ENCODE measurements at places on chromosomes 16 and 17.

DNA sequence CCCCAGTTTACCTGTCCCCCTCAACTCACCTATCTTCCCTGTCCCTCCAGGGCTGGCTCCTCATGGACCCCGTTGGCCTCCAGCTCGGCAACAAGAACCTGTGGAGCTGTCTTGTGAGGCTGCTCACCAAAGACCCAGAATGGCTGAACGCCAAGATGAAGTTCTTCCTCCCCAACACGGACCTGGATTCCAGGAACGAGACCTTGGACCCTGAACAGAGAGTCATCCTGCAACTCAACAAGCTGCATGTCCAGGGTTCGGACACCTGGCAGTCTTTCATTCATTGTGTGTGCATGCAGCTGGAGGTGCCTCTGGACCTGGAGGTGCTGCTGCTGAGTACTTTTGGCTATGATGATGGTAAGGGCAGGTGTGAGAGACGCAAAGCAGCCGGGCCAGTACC is 31.3 kb downstream of the NLRC5 start:
- DNase-seq, result no peak

GRCh38 chr17:284676-285355 is 67.8 kb downstream of the RPH3AL start:
- no peak for DNase-seq

DNA sequence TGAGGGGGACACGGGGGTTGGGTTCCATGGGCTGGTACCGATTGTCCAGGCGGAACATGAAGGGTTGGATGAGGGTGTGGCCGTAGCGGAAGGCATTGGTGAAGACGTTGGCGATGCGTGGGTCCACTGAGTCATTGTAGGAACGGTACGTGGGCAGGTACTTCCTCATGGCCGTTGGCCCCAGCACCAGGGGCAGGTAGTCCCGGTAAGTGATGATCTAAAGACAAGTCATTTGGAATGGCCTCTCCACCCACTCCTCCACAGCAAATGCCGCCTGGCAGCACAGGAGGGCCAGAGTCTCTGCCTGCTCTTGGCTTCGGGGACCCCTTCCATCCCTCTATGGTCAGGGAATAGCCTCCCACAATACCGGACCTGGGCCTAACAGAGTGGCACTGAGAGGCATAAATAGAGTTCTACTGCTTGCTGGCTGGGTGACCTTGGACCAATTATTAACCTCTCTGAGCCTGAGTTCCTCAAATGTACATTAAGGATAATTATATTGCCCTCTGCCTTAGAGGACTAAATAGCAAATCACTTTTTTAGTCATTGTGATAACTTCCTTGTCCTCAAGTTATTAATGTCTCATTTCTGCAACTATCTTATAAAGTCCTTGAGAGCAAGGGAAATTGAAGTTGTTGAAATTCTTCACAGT is 7.2 kb downstream of the MPO start:
- no peak for DNase-seq

GRCh38 chr16:86286991-86287663 is 223.2 kb upstream of the FOXF1 start:
- DNase-seq, result no peak

GRCh38 chr16:1990351-1991134 is 773 bp downstream of the SYNGR3 start:
- DNase-seq, result no peak

DNA sequence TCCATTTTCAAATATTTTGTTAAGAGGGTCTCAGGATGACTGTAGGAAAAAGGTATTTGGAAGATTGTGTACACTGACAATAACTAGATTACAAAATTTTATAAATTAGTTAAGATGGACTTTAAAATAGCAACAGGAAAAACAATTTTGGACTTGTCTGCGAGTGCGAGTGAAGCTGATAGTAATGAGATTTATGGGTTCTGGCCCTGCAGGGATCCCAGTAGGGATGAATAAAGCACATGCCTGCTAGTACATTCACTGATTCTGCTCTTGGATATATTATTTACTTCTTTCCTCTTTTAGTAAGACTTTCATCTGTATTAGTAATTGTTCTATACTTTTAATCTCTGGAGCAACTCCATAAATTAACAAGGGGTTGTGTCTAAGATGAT is 28.2 kb downstream of the PRKCA start:
- no peak for DNase-seq

DNA sequence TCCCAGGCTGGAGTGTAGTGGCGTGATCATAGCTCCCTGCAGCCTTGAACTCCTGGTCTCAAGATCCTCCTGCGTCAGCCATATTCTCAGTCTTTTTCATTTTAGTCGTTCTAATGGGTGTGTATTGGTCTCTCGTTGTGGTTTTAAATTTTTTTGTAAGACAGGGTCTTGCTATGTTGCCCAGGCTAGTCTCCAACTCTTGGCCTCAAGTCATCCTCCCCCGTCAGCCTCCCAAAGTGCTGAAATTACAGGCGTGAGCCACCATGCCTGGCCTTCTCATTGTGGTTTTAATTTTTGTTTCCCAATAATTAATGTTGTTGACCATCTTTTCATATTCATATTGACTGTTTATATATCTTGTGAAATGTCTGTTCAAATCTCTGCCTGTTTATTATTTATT is 8.6 kb downstream of the TMEM94 start:
- no peak for DNase-seq

DNA sequence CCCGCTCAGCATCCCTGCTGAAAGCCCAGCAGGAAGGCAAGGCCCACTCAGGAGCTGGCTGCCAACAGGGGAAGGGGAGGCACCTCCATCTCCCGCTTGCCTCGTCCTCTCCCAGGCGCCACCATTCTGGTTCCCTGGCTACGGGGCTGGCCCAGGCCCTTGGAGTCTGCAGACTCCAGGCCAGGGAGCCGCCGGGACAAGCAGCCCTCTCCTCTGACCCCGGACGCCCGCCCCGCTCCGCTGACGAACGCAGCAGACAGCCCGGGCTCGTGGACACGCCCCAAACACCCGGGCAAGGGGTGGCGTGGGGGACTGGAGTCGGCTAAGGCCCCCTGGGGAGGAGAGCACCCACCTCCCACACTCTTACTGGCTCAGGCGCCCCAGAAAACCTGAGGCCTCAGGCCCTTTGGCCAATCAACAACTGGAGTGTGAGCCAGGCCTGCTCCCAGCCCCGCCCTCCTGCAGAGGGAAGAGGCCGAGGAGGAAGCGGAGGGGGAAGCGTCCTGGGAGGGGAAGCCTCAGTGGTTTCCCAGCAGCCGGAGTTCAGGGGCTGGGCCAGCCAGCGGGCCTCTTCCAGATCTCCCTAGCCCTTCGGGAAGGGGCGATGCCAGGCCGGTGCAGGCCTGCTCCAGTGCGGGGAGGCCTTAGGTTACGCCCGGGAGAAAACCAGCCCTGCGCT is 4.2 kb downstream of the MNT start:
- no peak for DNase-seq

- DNase-seq, result no peak
These were observed 944 bp upstream of the WFIKKN1 start for GRCh38 chr16:629833-630248.

DNA sequence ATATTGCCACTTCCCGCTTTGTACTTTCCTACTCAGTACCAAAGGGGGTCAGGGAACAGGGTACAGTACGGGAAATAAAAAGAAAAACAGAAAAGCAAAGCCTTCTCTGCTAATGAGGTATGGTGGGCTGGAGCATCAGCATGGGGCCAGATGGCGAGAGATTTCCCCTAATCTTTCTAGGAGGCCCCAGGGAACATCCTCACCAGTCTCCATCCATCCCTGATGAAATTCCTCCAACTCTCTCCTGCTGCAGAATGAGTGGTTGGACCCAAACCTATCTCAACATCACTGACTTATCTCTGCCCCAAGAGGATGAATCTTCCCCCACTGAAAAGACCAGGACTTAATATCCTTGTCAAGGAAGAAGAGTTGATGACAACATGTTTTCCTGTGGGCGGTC is 185.6 kb downstream of the C16orf78 start:
- DNase-seq, result no peak

- DNase-seq, result no peak
These were observed 19.9 kb upstream of the RSL1D1 start for GRCh38 chr16:11871193-11871592.

DNA sequence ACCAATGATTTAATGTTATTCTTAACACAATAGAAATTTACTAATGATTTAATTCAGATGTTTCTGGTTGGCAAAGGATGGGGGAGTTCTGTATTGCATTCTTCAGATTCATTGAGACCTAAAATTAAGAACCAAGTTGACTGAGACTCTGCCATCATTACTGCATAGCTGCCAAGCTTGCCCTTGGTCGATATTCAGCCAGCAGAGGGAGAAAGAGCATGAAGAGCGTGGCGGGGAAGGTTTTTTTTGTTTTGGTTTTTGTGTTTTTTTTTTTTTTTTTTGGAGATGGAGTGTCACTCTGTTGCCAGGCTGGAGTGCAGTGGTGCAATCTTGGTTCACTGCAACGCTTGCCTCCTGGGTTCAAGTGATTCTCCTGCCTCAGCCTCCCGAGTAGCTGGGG is 659.4 kb upstream of the EEF2KMT start:
- no peak for DNase-seq

GRCh38 chr16:860891-861290 is 60.4 kb upstream of the GNG13 start:
- no peak for DNase-seq

- no peak for DNase-seq
These were observed 262.3 kb upstream of the AXIN2 start for GRCh38 chr17:65823713-65824112.

DNA sequence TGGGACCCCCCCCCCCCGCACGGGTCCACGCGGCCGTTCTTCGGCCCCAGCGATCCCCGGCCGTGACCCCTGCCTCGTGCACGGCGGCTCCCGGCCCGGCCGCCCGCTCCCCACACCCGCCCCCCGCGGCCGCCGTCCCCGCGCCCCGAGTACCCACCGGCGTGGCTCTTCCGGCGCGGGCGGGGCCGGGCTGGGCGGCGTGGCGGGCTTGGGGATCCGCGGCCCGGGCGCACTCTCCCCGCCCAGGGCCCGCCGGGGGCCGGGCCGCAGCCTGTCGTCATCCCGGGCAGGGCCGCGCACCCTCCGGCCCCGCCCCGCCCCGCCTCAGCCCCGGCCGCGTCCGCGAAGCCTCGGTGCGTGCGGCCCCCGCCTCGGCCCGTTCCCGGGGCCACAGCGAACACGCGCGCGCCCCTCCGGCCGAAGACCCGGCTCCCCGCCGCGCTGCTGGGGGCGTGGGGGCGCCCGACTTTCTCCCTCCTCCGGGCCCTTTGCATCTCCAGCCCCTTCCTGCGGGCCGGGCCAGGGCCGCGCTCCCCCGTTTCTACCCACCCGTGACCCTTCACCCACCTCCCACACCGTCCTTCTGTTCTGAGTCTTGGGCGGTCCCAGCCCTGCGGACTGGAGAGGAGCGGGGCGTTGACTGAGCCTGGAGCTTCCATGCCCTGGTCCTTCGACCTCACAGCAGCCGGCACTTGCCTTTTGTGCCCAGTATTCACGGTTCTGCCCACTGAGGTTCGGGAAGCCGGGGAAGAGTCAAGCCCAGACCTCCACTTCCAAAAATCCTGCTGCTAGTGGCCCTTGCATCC is 840 bp downstream of the MYO1C start:
- DNase-seq, result no peak

DNA sequence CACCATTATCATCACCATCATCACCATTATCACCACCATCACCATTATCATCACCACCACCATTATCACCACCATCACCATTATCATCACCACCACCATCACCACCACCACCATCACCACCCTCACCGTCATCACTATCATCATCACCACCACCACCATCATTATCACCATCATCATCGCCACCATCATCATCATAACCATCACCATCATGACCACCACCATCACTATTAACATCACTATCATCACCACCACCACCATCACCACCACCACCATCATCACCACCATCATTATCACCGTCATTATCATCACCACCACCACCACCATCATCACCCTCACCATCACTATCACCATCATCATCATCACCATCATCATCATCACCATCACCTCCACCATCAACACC is 9.1 kb downstream of the FOXL1 start:
- DNase-seq, result no peak

DNA sequence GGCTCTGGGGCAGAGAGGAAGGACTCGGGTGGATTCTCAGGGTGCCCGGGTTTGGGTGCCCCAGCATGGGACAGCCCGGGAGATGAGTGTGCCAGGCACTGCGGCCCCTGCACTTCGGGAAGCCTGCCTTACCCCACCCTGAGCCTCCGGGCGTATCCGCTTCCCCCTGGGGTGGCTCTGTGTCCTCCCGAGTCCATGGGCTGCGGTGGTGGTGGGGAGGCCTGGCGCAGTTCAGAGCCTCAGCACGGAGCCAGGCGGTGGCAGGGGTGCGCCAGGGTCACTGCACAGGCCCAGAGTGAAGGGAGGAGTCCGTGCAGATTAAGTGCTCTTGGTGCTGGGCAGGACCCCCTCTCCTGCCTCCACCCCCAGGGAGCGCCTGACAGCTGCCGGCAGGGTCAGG is 20.7 kb downstream of the MYBBP1A start:
- DNase-seq, result no peak

DNA sequence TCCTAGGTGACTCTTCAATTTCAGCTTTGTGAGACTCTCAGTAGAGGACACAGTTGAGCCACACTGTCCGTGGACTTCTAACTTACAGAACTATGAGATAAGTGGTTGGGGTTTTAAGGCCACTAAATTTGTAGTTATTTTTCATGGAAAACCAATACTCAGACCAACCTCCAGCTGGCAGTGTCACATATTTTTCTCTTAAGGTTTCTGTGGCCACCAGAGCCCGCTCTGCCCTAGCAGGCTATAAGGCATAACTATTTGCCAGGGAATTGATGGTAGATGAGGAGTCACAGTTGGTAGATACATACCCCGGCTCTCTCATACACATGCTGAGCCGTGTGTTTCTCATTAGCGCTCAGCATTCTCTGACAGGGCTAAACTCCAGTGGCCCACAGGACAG is 336.8 kb upstream of the MON1B start:
- DNase-seq, result no peak

DNA sequence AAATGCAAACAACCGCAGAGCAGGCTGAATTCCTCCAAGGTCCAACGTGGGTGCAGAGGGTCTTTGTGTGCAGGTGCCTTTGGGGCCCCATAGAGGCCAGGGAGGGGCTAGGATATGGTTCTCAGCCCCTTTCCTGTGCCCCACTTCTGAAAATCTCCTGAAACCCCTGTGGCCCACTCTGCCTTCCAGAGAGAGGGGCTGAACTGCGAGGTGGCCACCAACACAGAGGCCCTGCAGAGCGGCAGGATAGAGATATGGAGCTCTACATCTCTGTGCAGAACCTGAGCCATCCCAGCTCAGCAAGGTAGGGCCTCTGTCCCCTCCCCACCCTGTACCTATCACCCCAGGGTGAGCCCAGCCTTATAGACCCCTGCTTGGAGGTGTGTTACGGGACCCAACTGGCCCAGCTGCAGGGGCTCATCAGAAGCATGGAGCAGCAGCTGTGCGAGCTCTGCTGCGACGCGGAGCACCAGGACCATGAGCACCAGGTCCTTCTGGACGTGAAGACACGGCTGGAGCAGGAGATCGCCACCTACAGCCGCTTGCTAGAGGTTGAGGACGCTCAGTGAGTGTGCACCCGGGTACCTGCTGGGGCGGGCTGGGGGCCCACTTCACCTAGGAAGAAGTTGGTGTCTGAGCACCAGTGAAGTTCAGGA is 5.5 kb downstream of the USP6 start:
- no peak for DNase-seq

DNA sequence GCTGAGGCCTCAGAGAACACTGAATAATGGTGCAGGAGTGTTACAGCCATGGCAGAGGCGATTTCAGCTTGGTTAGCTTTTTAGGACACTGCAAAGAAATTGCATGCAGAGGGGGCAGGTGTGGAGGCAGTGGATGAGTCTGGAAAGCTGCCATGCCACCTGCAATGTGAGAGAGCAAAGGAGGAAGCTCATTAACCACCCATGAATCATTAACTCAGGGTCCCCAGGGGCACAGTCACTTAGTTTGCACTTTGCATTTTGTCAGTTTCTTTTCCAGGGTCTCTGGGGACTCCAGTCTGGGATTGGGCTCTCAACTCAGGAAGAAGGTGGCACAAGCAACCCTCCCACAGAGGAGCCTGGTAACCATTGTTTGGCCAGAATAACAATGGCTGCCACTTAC is 132.9 kb downstream of the USP31 start:
- no peak for DNase-seq

All from NCI-H1417 treated with DMSO at 0.1 percent for 48 hours (cell line).